Spinal cord (tissue), 10 donors: ENCODE measurements at places on chromosomes 11 and 22.

- DNase-seq = peak; percentile 31
These were observed 168.5 kb downstream of the ARHGAP42 start for GRCh38 chr11:100855466-100856067.

DNA sequence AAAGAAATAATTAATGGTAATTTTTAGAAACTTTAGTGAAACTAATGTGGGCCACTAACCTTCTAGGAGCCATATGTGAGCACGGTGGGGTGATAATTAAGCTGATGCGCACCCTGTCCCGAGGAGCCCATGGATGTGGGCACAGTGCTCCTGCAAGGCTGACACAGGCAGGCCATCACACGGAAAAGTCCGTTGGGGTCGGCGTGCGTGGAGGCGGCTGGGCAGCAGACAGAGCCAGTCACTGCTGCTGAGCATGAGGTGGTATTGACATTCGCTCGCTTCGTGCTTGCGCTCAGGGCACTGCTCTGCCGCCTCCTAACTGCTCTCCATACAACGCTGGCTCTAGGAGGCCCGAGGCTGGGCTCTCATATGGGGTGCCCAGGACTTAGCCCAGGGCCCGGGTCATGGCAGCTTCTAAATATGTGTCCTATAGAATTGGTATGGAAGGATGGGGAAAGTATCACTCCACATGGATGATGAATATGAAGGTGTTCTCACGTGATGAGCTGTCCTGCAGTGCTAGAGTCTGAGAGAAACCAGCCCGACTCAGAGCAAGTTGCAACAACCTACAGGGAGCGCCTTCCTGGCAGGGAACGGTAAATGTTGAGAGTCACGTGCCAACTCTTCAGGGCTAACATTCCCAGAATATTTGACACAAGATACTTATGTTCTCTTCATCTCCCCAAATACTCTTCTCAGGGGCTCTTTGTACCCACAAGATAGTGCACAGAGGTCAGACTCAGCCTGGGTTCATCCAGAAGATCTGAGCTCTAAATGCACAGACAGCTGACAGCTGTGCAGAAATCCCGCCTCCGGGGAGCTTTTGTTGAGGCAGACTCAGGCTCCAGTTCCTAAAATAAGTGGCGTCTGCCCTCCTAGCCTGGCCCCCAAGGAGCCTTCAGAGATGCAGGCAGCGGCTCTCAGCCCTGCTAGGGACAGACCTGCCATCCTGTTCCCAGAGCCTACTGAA is 50.6 kb upstream of the ARFGAP3 start:
- DNase-seq = no peak

DNA sequence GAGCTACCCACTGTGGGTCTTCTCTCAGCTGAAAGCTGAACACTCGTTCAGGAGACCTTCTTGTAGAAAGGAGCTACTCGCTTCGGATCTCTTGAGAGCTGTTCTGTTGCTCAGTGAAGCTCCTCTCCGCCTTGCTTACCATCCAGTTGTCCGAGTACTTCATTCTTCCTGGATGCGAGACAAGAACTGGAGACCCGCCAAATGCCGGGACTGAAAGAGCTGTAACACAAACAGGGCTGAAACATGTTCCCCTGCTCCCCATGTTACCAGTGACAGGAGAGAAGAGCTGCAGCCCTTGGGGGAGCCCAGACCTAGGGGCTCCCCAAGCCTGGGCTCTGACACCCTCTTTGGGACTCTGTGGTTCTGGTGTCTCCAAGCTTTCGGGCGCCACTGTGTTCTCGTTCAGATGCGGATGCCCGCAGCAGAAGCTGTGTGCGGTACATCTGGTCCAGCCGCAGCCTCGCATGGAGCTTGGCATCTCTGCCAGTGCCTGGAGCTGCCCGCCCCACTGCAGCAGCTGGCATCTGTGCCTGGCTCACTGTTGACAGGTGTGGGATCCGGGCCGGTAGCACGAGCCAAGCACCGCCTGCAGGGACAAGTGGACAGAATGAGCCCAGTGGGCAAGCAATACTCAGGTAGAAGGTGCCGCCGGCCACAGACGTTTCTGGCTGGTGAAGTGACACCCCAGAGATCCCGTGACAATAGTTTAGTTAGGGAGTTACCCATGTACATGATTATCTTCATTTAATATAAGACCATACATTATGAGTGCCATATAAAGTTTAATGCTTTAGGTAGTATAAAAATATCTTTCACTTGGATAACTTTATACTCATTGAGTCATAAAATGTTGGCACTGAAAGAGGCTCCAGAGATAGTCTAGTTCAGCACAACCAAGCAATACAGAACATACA is 49.1 kb downstream of the EMSY start:
- DNase-seq = no peak

GRCh38 chr11:132260636-132261035 is 890.2 kb downstream of the NTM start:
- DNase-seq = no peak

- DNase-seq = no peak
These were observed 8.2 kb upstream of the YWHAH start for GRCh38 chr22:31935961-31936635.

- DNase-seq = no peak
These were observed 17.6 kb downstream of the VSTM5 start for GRCh38 chr11:93832780-93833179.

GRCh38 chr11:134687548-134687947 is 275.5 kb upstream of the B3GAT1 start:
- DNase-seq = no peak

DNA sequence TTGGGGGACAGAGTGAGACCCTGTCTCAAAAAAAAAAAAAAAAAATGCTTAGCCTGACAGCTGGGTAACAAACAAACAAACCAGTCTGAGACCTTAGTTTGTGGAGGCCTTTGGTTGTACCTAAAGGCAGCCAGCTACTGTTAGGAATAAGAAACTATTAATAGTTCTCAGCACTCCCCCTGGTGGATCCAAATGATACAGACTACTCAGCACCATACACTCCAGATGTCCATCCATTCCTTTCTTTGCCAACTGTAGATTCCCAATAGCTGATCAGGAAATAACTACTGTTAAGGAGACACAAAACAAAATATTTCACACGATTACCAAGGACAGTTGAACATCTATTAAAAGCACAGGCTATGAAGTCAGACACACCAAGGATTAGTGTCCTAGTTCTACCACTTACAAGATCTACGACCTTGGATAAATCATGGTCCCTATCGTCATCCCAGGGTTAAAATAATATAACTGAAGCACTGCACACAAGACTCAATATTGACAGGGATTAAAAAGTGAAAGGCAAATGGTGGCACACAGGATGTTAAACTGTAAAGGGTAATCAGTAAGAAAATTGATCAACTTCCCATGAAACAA is 17.2 kb downstream of the CLDN25 start:
- no peak for DNase-seq

- DNase-seq = no peak
These were observed 42.0 kb upstream of the CARS1 start for GRCh38 chr11:3099178-3099577.

GRCh38 chr11:125797641-125798040 is 9.7 kb downstream of the PATE3 start:
- no peak for DNase-seq

DNA sequence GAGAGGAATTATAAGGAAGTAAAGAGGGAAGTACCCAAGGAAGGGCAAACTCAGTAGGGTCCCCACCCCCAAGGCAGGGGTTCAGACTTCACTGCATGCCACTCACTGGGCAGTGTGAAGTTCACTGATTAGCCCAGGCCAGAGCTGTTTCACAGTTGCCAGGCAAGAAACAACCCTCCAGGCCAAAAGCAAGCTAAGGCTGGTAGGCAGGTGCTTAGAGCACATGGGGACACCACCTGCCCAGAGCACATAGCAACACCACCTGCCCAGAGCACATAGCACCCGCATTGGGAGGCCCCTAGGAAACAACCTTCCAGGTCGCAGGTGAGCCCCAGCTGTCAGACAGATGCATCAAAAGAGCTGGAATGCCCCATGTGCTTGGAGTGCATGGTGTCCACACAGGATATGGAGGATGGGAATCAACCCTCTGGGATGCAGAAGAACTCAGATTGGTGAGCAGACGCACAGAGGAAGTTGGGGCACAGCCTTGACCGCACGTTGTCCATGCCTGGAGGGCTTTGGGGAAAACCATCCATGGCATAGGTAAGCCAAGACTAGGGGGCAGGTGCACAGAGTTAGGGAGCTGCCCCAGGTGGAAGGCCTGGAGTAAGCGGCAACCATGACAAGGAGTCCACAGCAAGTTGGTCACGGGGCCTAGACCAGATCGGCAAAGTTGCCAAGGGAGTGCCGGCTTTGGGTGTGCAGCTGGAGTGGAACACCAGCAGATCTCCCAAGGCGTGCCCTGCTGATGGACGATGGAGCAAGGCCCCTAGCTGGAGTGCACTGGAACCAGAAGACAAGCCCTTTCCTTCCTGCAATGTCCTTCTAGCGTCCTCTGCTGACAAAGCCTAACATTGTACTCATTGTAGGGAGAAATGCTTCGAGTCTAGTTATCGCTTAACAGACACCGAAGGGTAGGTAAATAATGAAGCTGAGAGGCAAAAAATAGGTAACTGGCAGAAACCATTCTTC is 7.8 kb upstream of the TMEM216 start:
- DNase-seq = no peak

DNA sequence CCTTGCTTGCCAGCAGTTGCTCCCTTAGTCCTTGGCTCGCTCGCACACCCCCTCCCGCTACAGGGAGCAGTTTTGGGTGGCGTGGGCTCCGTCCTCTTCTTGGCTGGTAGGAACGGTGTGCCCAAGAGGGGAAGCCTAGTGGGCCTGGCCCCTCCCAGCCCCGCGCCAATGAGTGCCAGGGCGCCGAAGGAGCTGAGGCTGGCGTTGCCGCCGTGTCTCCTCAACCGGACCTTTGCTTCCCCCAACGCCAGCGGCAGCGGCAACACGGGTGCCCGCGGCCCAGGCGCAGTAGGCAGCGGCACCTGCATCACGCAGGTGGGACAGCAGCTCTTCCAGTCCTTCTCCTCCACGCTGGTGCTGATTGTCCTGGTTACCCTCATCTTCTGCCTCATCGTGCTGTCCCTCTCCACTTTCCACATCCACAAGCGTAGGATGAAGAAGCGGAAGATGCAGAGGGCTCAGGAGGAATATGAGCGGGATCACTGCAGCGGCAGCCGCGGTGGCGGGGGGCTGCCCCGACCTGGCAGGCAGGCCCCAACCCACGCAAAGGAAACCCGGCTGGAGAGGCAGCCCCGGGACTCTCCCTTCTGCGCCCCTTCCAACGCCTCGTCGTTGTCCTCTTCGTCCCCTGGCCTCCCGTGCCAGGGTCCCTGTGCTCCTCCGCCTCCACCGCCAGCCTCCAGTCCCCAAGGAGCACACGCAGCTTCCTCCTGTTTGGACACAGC is 1.6 kb downstream of the C11orf87 start:
- no peak for DNase-seq

DNA sequence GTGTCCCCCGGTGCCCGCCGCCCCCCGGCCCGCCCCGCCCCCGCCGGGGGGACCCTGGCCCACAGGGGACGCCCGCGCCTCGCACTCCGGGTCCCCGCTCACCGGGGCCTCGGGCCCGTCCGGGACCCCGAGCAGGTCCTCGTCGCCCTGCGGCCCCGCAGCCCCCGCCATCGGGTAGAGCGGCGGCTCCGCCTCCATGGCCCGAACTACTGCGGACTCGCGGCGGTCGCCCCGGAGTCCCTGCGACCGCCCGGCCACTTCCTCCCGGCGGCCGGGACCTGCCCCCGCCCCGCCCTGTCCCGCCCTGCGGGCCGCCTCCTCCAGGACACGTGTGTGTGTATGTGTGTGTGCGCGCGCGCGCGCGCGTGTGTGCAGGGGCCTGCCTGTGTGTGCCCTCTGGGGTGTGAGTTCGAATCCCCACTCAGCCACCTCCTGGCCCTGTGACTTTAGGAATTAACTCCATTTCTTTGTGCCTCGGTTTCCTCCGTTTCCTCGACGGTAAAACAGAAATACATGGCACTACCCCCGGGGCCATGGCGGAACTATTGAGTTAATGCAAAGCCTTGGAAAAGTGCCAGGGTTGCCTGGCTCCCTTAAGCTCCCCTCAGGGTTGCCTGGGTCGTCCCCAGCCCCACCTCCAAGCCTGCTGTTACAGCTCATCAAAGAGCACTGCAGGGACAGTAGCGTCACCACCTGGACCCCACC is at the start of gene UNC93B1:
Gene UNC93B1 (minus strand): TSS at position 252 of the 705 bp plus-strand sequence. CDS start 54 bp downstream, at position 198.
- DNase-seq = no peak

DNA sequence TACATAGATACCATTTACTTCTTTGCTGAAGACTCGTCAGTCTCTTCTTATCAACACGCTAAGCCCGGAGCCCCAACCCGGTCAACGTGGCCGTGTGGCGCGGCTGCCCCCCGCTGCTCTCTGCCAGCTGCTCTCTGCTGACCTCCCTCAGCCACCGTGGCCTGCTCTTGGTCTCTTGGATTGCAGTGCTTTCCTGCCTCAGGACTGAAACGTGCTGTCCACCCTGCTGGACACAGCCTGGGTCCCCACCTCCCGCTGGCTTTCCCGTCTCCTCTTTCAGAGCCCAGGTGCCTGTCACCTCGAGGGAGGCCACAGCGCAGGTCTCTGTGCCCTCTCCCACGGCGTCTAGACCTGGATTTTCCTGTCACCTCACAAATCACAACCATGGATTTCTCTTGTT is 388.1 kb upstream of the B3GAT1 start:
- no peak for DNase-seq

- DNase-seq = peak; percentile 27
These were observed 80.4 kb upstream of the KCNQ1OT1 start for GRCh38 chr11:2779981-2780849.

DNA sequence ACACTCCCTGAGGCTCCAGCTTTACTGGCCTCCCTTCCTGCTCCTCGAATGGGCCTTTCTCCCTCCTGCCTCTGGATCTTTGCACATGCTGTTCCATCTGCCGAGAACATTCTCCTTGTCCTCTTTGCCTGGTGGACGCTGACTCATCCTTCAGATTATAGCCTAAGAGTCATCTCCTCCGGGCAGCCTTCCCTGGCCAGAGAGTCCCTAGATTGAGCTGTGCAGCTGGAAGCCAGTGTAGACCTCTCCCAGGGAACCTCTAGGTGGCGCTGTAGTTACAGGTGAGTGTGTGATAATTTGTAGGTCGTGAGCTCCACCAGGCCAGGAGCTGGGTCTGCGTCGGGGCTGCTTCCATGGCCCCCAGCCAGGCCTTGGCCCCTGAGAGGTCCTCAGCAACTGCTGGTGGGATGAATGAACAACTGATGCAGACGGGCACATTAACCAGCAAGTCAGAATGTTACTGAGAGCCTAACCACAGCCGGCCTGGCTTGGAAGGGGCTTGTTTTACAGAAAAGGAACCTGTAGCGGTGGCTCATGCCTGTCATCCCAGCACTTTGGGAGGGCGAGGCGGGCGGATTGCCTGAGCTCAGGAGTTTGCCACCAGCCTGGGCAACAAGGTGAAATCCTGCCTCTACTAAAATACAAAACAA is 8.7 kb downstream of the PNPLA5 start:
- DNase-seq = no peak

GRCh38 chr11:61062181-61062930 is 39.9 kb upstream of the CD5 start:
- no peak for DNase-seq

DNA sequence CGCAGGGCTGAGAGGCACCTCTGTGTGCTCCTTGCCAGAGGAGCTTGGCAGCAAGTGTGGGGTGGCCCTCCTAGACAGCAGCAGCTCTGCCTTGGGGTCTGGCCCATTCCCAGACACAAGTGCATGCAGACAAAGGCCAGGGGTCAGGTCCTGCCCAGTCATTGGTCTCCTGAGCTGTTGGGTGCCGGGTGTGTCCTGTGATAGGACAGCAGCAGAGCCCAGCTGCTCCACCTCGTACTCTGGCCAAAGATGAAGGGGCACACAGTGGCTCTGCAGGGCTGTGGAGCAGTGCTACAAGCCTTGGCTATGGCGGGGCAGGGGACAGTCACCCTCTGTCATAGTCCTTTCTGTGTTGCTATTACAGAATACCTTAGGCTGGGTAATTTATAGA is 17.3 kb upstream of the OSBPL5 start:
- DNase-seq = no peak
